ENCODE measurements at places on chromosomes 11 and 22.
A peak's percentile ranks its signal among the peaks of the same experiment; 100 is the strongest.

- no peak for DNase-seq
These were observed 5.3 kb upstream of the RRAS2 start for GRCh38 chr11:14364322-14364721.

GRCh38 chr11:64652586-64653387, 61.8 kb downstream of the SLC22A12 start:
- peak; percentile 53 for DNase-seq

- no peak for DNase-seq
These were observed 82.3 kb downstream of the JRKL start for GRCh38 chr11:96472085-96472484.

- DNase-seq: no peak
These were observed 5.6 kb downstream of the PVALB start for GRCh38 chr22:36811094-36811800.

GRCh38 chr22:21591695-21592094, 24.2 kb downstream of the UBE2L3 start:
- DNase-seq: no peak

GRCh38 chr22:49566693-49567092, 261.0 kb downstream of the BRD1 start:
- DNase-seq: no peak

DNA sequence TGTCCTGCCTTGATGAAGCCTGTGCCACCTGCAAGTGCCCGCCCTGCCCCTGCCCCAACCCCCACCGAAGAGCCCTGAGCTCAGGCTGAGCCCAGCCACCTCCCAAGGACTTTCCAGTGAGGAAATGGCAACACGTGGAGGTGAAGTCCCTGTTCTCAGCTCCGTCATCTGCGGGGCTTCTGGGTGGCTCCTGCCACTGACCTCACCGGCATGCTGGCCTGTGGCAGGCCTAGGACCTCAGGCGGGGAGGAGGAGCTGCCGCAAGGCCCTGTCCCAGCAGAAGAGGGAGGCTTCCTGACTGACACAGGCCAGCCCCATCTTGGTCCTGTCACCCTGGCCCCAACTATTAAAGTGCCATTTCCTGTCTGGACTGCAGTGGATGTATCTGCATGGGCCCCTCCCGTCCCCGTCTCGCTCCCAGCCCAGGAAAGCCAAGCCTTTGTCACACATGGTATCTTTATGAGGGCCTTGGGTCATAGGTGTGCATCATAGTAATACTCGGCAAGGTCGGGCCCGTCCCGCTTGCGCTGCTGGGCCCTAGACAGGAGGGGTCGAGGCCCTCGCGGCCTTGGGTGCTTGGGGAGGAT, 882 bp downstream of the FREY1 start:
- no peak for DNase-seq

- no peak for DNase-seq
These were observed 21.3 kb downstream of the ST14 start for GRCh38 chr11:130180896-130181294.

- no peak for DNase-seq
These were observed 79.6 kb upstream of the CLDN5 start for GRCh38 chr22:19603767-19604166.

DNA sequence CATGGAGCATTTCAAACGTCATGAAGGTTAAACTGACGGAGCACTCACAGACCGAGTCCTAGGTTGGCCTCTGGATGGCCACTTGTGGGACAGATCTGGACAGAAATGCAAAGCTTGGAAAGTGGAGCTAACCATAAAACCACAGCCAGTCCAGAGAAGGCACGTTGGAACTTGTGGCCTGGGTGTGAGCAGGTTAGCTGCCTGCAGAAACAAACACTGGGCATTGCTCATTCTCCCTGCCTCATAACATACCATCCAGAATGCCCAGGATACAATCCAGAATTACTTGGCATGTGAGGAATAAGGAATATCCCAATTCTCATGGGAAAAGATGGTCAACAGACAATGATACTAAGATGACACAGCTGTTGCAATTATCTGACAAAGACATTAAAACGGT, 1005.0 kb downstream of the TBC1D22A start:
- no peak for DNase-seq

- no peak for DNase-seq
These were observed 128.6 kb downstream of the SLC17A6 start for GRCh38 chr11:22466809-22467208.

- no peak for DNase-seq
These were observed 5.9 kb upstream of the CAT start for GRCh38 chr11:34432822-34433221.

DNA sequence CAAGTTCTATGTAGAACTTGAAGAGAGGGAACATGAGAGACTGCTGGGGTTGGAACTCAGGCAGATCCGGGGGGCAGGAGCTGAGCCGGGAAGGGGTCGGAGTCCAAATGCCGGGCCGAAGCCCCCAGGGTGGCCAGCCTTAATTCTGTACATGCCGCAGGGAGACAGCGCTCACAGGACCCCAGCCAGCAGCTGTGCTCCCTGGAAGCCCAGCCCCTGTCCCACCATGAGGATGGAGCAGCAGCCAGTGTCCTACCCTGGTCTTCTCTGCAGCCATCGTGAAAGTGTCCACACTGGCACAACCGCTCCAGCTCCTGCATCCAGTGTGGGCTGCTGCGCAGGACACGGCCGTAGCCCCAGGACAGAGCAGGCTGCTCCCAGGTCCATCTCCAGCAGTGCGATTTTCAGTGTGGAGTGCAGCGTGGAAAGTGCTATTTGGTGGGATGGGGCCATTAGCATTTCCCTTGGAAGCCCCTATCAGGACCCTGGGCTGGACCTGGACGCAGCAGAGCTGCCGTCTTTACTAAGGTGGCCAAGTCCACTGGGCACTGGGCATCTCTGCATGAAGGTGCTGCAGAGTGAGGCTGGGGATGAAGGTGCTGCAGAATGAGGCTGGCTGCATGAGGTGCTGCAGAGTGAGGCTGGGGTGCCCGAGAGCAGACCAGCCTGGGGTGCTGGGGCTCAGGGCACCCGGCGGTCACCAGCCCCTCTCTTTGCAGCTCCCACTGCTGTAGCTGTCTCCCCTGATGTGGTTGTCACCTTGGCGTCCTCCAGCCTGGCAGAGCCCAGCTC, 737.4 kb downstream of the BRD1 start:
- DNase-seq: no peak

All from hematopoietic multipotent progenitor cell treated with erythropoietin and hydrocortisone succinate and interleukin-3 and kit ligand, for 15 days (in vitro differentiated cells).